ENCODE measurements at places on chromosomes 6 and 20.
A peak's percentile ranks its signal among the peaks of the same experiment; 100 is the strongest.

DNA sequence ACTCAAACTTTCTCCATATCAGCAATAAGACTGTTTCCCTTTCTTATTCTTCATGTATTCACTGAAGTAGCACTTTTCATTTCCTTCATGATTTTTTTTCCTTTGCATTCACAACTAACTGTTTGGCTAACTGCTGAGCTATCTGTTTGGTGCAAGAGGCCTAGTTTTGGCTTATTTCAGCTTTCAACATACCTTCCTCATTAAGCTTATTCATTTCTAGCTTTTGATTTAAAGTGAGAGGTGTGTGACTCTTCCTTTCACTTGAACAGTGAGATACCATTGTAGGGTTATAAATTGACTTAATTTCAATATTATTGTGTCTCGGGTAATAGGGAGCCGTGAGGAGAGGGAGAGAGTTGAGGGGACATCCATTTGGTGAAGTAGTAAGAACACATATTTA is 262.0 kb upstream of the PREP start:
- no peak for DNase-seq

DNA sequence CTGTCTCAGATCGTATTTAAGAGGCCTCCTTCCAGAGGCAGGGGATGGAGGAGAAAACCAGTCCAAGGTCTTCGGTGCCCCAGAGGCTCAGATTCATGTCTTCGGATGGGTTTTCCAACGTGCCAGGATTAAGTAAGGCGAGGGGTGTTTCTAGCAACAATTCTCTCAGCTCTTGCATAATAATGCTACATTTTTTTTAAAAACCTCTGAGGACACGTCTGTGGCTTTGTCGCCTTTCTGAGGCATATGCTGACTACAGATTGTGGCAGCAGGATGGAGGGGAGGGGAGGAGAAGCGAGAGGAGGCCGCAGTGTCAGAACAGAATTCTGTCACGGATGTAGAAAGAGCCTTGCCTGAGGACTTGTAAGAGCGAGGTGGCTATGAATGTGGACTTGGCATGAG is 17.7 kb upstream of the CCDC167 start:
- peak; percentile 31 for DNase-seq

DNA sequence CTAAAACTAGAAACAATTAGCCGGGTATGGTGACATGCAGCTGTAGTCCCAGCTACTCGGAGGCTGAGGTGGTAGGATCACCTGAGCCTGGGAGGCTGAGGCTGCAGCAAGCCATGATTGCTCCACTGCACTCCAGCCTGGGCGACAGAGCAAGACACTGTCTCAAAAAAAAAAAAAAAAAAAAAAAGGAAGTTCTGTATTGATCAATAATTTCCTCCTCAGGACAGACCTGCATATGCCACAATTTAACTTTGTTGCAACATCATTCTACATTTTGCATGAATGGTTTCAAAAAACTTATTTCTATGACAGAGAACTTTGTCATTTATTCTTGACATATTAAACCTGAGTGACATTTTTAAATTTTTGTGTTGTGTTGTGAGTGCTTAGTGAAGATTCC is 5.5 kb downstream of the DNAJC5 start:
- no peak for DNase-seq

- DNase-seq: no peak
These were observed 105.9 kb downstream of the TRERF1 start for GRCh38 chr6:42345696-42346416.

DNA sequence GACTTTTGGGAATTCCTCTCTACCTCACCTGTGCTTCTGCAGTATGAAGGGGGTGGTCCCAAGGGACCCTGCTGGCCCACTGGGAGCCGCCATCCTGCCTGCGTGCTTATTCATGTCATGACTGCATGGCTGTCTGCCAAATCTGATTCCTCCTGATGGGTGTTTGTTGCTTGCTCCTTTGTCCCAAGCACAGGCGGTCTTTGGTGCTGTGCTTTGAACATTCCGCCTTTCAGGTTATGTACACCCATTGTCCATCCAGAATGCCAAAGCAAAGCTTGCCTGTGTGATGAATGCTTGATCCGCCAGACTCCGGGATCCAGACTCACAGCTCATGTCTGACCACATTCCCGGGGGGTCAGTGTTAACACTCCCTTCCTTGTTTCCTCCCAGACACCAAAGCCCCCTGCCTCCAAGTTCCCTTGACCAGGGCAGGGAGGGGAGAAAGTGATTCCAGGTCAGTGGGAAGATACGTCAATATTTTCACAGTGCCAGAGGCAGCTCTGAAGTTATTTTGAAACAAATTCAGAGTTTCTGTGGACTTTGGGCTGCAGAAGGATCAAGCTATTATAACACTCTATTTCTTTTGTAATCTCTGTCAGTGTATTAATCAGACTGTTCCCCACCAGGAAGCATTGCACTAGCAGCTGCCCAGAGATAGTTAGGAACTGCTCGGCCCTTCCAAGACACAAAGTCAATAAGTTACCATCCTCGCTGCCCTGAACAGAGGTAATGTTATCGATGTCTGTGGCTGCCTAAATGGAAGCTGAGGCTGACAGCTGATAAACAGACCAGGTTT is 9.5 kb downstream of the DAAM2 start:
- DNase-seq: no peak

- no peak for DNase-seq
These were observed 64.9 kb downstream of the SYTL3 start for GRCh38 chr6:158714706-158715105.

- no peak for DNase-seq
These were observed 320.9 kb downstream of the UTRN start for GRCh38 chr6:144606083-144606482.

- DNase-seq: no peak
These were observed 1278.4 kb upstream of the GJE1 start for GRCh38 chr6:140854318-140854717.

GRCh38 chr6:110180228-110181008 is at the start of gene CDC40:
TSS of gene CDC40 (plus strand) at chr6:110180427. CDS start at chr6:110180445, 18 bp downstream.
- DNase-seq: peak; percentile 59

DNA sequence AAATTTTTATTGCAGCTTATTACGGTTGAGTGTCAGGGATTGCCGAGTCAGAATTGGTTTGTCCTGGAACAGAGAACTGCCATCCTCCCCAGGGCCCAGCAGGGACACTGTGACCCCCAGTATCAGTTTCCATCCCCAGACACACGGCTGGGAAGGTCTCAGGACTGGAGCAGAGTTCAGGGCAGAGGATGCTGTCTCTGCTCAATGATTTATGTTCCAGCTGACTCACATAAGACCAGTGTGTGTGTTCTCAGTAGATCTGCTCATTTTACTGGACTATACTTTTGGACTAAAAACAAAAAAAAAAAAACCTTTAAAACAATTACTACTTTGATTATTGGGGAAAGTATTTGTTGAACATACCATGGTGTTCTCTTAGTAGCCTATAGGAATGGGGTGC is 44.2 kb downstream of the FNDC1 start:
- no peak for DNase-seq

DNA sequence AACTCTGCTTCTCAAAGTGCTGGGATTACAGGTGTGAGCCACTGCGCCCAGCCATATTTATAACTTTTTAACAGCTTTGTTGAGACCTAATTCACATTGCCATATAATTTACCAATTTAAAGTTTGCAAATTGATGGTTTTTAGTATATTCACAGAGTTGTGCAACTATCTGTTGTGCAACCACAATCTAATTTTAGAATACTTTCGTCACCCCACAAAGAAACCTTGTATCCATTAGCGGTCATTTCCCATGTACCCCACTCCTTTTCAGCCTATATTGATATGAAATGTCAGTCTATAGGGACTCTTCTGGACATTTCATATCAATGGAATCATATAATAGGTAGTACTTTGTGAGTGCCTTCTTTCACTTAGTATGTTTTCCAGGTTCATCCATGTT is 55.8 kb downstream of the FOXO3 start:
- no peak for DNase-seq

DNA sequence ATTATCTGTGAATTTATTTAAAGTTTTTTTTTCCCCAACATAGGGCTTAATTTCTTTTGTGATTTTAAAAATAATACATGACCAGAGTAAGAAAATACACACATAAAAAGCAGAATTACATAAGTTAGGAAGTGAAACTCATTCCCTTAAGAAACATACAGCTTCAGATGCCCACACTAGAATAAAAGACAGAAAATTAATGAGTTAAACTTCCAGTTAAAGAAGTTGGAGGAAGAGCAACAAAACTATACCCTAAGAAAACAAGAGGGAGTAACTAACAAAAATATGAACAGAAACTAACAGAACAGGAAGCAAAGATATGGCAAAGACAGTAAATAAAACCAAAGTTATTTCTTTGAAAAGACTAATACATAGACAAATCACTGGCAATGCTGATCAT is 107.6 kb upstream of the CEP85L start:
- no peak for DNase-seq
